ENCODE measurements at places on chromosomes 6 and 20. TPM values are rescaled to one million over a fixed set of nuclear protein-coding genes. Genes with fewer than 3 reads are reported as not detected.

The JPH2 gene
- total RNA-seq, result 1.2 TPM

The RHAG gene
- total RNA-seq, result 0.07 TPM

The NRN1 gene
- total RNA-seq, result 0.76 TPM

The BTN3A1 gene
- total RNA-seq, result 3.3 TPM

The KIF25 gene
- total RNA-seq, result 0.07 TPM

The BCL2L1 gene
- 145 TPM for total RNA-seq

The SSR1 gene
- total RNA-seq, result 79.6 TPM

The GHRH gene
- total RNA-seq, result not detected
